ENCODE measurements at places on chromosomes 1 and 21.

DNA sequence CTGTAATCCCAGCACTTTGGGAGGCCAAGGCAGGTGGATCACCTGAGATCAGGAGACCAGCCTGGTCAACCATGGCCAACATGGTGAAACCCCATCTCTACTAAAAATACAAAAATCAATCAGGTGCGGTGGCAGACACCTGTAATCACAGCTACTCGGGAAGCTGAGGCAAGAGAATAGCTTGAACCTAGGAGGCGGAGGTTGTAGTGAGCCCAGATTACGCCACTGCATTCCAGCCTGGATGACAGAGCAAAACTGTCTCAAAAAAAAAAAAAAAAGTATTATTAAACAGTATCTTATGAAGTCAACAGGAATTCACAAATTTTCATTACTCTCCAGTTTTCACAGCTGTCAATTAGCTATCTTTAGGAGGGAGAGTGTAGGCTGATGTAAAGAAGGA, 3.8 kb downstream of the ACBD6 start:
- DNase-seq, result no peak

DNA sequence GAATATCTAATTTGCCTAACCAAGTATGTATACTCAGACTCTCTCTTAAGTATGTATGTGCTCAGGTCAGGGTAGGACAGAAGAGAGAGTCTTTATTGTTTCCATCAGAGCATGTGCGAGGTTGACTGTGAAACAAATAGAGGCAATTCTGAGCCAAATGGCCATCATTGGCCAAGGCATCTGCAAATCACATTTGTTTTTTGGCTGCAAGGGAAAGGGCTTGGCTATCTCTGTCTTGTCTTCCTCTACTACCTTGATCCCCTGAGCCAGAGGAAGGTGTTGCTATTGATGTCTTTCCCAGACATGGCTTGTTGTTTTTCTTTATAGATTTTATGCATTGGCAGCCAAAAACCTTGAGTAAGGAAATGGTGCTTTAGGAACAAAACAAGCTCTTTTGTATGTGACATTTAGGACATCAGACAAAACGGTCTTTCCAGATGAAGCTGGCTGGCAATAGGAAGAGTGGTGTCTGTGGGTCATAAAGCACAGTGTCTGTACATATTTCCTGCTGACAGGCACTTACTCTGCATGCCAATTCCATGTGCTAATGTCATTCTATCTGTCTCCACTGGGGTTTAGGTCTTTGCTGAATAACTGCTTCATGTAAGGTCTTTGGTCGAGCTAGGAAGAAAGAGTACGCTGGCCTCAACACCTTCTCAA, 163.3 kb downstream of the BRINP2 start:
- DNase-seq, result no peak

DNA sequence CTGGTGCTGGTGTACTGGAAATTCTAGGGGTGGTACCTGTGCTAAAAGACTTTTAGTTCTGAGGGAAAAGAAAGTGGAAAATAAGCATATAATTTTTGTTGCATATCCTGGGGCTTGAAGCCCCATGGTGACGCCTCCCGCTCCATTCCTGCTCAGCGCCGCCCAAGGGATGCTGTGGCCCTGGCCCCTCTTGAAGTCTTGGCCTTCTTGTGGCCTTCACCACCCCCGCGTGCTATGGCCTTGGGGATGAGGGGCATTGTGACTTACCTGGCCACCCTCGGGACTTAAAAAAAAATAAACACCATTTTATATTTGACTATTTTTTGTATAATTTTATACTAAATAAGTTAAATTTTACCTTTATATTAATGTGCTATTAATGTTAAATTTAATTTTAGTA, 15.3 kb downstream of the IFI16 start:
- no peak for DNase-seq

- DNase-seq, result peak; percentile 47
Measured at GRCh38 chr1:204493984-204494280, 673 bp downstream of the PIK3C2B start.

GRCh38 chr1:23018661-23019093, 591 bp upstream of the KDM1A start:
- peak; percentile 10 for DNase-seq

DNA sequence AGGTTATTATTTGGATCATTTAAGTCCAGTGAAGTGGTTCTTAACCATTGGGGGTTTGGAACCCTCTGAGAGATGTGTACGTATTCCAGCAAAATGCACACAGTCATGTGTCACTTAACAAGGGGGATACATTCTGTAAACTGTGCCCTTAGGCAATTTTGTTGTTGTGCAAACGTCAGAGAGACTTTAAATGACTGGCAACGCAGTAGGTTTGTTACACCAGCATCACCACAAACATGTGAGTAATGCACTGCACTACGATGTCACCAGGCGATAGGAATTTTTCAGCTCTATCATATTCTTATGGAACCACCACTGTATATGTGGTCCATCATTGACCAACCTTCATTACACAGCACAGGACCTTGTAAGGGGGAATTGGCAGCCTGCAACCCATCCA, 11.9 kb downstream of the AHCYL1 start:
- DNase-seq, result no peak

DNA sequence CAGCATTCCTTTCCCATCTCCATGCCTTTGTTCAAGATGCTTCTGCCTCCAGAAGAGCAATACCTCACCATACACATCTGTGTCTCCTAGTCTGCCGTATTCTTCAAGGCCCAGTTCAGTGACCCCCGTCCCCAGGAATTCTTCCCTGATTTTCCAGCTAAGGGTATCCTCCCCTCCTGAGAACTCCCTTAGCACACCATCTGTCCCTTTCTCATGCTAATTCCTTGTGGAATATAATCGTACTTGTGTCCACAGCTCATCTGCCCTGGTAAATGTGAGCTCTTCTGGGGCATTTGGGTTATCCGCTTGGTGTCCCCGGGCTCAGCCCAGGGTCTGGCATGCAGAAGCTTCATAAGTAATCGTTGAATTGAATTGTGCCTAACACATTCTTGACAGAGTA, 40.9 kb downstream of the BEND5 start:
- no peak for DNase-seq

- DNase-seq, result no peak
Measured at GRCh38 chr1:231058416-231059109, 18.5 kb upstream of the FAM89A start.

- DNase-seq, result no peak
Measured at GRCh38 chr1:27000817-27001460, 7.4 kb downstream of the TRNP1 start.
